ENCODE measurements at places on chromosomes 11 and 22.

GRCh38 chr22:42439821-42440674, 7.8 kb upstream of the NFAM1 start:
- DNase-seq: no peak

DNA sequence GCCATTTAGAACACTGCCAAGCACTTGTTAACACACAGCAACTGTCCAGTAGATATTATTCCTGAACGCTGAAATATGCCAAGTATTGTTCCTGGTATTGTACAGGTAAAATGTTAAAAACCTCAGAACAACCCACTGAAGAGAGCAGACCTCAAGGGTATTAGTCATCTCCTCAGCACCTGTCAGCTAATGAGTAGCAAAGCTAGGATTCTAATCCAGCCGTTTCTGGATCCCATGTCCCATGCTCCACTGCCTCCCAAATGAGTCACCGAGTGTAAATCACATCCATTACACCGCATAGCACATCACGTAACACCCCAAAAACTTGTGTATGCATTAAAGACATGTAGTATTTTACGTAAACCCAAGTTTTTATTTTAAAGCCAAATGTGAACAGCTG, 705.4 kb upstream of the TENM4 start:
- no peak for DNase-seq

- peak; percentile 66 for DNase-seq
Measured at GRCh38 chr22:40176921-40177737, 596 bp upstream of the TNRC6B start.

DNA sequence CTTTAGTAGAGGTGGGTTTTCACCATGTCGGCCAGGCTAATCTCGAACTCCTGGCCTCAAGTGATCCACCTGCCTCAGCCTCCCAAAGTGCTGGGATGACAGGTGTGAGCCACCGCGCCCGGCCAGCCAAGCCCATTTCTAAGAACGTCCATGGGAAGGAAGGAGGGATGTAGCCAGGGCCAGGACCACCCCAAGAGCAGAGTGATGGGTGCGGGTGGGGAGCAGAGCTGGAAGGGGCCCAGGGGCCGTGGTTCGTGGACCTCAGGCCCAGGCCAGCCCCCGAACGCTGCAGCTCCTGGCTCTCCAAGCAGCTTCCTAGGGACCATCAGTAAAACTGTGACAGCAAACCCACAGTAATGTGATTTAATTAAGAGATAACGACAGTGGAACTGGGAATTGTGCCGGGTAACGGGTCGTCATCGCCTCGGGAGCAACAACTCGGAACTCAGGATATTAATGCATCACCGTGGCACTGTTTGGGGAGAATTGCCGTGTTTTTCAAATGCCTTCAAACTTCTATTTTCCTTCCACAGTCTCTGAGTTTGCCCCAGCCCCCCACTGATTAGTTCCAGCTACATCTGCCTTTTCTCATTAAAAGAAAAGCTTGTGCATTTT, 74.3 kb downstream of the BRD1 start:
- DNase-seq: no peak

DNA sequence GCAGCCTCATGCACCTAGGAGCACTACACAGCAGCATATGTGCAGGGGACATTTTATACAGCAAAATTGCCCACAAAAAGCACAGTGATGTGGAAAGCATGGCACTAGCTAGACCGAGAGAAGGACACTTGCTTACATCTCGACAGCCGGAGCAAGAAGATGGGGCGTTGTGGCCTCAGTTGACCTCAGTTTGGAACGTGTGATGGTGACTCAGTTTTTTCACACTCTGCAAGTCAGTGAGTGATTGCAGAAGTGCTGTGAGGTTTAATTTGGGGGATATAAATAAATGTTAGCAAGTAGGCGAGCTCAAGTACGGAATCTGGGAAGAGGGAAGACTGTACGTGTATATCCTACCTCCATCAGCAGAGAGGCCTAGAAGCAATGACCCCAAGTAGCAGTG, 23.3 kb downstream of the LRP5 start:
- no peak for DNase-seq

- no peak for DNase-seq
Measured at GRCh38 chr22:48698618-48699017, 1129.1 kb downstream of the BRD1 start.

GRCh38 chr11:66287211-66287888, 1.6 kb downstream of the YIF1A start:
- no peak for DNase-seq

DNA sequence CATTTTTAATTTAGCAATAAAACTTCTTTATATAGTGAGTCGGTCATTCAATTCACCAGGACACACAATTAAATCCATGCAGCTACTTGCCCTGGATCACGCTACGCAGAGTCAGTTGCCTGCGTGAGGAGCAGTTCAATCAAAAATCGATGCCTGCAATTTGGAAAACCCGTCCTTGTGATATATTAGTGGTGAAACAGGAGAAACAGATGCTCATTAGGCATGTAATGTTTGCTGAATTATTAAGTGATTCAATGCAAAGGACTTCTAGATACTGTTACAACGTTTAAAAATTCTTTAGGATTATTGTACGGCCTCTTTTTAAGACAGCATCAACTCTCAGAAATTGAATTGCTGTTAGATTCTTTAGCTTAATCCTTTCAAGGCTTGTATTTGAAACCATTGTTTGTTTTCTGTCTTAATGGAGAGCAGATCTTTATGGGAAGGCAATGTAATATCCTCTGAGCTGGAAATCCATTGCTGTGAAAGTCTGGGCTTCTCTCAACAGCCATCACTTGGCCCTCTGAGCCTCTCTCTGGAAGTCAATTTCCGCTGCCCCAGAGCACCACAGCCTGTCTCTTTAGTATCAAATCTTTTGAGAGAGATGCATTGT, 20.1 kb upstream of the PAMR1 start:
- DNase-seq: no peak

DNA sequence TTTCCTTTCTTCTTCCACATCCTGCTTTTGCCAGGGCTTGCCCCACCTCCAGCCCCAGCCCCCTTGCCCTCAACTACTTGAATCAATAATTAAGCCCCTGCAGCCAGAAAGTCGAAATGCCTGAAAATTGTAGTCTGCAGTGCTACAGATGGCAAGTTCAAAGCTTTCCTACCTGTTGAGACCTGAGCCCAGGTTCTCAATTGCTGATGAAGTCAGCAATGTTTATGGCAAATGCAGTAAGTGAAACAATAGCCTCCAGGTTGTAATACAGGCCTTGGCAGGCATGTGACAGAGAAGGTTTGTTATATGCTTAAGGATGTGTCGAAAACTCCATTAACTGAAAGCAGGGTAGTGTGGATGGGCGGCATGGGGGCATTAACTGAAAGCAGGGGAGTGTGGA, 181.1 kb upstream of the SESN3 start:
- DNase-seq: no peak

DNA sequence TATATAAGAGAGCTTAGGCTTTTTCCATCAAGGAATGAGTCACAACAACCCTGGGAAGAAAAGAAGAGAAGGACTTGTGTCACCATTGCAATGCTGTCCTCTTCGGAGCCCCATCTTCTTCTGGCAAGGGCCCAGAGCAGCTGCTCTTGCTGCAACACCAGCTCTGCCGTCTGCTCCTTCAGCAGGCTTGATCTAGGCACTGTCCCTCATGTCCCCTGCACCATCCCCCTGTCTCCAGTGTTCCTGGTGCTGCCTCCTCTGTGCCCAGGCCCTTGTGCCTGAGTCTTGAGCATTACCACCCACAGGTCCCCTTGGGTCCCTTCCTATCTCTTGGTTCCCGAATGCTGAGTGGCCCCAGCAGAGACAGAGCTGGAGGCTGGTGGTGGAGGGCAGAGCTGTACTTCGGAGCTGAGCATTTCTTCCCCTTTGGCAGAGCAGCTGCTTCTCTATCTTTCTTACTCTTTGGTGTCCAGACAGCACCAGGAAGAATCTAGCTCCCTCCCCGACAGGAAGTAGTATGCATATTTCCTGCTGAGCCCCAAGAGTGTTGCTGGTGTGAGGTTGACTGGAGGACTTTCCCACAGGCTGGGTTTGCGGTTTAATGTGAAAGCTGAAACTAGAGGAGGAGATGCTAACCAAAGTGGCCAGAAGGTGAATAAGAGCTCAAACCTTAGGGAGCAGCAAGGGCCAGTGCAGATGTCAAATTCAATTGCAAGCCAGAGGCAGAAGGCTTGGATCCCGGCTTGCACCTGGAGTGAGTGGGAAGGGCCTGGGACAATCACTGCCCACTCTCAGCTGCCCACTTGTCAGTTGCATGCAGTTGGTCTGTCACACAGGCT, 27.8 kb downstream of the WEE1 start:
- DNase-seq: peak; percentile 3

DNA sequence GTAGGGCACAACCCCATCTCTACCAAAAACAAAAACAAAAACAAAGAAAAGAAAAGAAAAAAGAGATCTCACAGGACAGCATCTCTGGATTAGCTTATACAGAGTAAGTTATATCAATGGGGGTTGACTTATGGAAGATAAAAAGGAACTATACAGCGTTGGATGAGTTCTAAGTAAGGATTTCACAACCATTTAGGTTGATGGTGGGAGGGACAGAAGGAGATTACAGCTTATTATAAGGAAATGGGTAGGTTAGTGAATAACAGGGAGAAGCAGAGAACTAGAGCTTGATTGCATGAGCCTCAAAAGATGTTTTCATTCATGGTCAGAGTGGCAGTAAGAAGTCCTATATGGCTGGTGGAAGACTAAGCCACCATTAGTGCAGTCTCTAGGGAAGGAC, 60.3 kb downstream of the CECR2 start:
- no peak for DNase-seq

GRCh38 chr11:104333977-104334376, 170.0 kb upstream of the PDGFD start:
- no peak for DNase-seq

GRCh38 chr11:74751303-74751702, 2.7 kb downstream of the RNF169 start:
- no peak for DNase-seq

All from T follicular helper cell (primary cell).